ENCODE measurements at places on chromosomes 2 and 18.

DNA sequence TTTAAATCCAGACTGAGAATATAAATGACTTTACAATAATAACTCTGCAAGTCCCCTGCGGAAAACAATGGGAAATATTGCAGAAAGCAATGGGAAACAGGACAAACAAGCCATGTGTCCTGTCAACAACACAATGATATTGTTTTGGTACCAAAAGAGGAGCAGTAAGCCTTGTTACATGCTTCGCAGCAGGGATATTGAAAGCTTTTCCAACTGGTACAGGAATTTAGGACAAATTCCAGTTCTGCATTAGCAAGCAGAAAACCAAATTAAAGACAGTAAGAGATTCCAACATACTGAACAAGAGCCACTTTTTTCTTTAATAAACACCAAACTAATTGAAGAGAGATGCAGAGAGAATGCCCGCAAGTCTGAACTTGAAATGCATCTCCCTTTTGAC, 30.0 kb downstream of the FRZB start:
- no peak for DNase-seq

- DNase-seq: no peak
These were observed 10.5 kb downstream of the SCYGR4 start for GRCh38 chr2:227627769-227628168.

DNA sequence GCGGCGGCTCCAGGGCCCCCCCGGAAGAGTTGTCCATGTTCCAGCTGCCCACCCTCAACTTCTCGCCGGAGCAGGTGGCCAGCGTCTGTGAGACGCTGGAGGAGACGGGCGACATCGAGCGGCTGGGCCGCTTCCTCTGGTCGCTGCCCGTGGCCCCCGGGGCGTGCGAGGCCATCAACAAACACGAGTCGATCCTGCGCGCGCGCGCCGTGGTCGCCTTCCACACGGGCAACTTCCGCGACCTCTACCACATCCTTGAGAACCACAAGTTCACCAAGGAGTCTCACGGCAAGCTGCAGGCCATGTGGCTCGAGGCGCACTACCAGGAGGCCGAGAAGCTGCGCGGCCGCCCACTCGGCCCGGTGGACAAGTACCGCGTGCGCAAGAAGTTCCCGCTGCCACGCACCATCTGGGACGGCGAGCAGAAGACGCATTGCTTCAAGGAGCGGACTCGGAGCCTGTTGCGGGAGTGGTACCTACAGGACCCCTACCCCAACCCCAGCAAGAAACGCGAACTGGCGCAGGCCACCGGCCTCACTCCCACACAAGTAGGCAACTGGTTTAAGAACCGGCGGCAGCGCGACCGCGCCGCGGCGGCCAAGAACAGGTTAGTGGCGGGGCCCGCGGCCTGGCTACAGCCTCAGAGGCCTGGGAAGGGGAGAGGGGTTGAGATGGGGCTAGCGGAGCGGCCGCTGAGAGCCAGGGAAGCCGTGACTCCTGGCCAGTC, 965 bp downstream of the SIX3 start:
- DNase-seq: no peak

- DNase-seq: no peak
These were observed 23.8 kb downstream of the GRHL1 start for GRCh38 chr2:9975328-9975727.

DNA sequence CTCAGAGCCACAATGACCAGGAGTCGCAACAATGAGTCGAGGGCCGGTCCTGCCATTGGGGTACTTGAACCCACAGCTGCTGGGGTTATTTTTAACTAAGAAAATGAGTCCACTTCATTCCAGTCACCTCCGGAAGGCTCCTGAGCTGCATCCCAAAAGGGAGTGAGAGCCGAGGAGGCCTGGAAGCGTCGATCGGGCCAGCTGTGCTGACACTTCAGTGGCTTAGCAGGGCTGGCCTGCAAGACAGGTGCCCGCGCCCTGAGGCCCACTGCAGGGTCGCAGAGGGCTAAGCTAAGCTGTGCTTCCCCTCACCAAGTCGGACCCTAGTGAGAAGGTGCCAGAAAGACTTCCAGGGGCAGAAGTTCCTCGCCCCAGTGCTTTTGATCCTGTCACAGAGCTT, 21.1 kb downstream of the TBC1D8 start:
- no peak for DNase-seq

- no peak for DNase-seq
These were observed 208.4 kb downstream of the FIGN start for GRCh38 chr2:163527381-163527780.

GRCh38 chr2:155502766-155503165, 804.3 kb downstream of the KCNJ3 start:
- DNase-seq: no peak

All from NCI-H187 treated with DMSO at 0.1 percent for 48 hours (cell line).